ENCODE measurements at places on chromosomes 5 and 9.

GRCh38 chr5:58133631-58134296 is 326.1 kb downstream of the PLK2 start:
- no peak for DNase-seq

GRCh38 chr5:180171568-180172094 is 37.4 kb downstream of the RASGEF1C start:
- no peak for DNase-seq

DNA sequence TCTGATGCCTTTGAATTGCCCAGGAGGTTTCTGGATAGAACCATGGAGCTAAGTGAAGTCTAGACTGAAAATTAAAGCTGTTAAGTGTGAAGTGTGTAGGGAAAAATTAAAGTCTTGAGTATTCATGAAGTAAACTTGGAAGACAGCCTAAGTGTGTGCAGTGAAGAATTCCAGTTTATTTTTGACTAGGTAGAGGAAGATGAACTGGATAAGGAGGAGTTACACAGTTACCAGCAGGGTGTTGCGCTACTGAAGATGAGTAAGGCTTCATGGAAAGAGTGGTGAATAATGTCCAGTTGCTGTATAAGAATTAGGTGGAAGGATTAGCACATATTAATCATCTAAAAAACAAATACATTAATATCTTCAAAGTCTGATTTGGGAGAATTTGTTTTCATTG is 5.7 kb upstream of the CHD1 start:
- DNase-seq: no peak

GRCh38 chr9:129880654-129881546 is 45.6 kb downstream of the USP20 start:
- DNase-seq: no peak

- DNase-seq: no peak
Measured at GRCh38 chr5:132830436-132831094, at the start of gene SHROOM1. Gene SHROOM1, minus strand, starts transcription at chr5:132830647. Its CDS starts 4,507 bp downstream, at chr5:132826140.

- DNase-seq: no peak
Measured at GRCh38 chr9:74824654-74825053, 63.1 kb downstream of the TRPM6 start.

DNA sequence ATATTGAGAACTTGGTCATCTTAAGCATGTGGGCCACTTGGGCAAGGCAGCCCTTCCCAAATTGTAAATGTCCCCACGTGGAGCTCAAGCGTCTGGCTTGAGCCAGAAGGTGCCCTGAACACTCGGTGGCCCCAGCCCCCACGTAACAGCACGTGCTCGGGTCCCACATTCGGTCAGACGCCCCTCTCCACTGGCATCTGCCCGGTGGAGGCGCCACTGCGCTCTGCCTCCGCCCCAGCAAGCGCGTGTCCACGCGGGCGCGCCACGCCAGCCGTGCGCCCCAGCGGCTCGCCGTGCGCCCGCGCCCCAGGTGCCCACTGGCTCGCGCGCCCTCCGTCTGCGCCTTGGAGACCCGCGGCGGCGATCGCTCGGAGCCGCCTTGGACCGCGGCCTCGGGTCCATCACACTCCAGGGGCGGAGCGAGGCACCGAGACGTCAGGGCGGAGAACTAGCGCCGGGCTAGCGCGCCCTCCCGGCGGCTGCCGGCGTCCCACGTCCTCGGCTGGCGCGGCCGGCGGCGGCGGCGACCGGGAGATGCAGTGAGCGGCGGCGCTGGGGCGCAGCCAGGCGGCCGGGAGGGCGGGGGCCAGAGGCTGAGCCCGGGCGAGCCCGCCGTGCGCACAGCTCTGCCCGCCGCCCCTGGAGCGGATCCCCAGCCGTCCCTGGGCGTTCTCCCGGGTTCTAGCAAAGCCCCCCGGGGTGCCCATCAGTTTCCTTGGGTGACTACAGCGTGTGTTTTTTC is at the start of gene PALM2AKAP2:
Gene PALM2AKAP2, plus strand, starts transcription at position 488 of the 742 bp plus-strand sequence. CDS start 291 bp downstream, outside the sequence.
- DNase-seq: no peak

GRCh38 chr5:116361171-116361967 is 213.3 kb downstream of the SEMA6A start:
- DNase-seq: no peak

GRCh38 chr9:76465442-76466298 is 6.7 kb downstream of the GCNT1 start:
- no peak for DNase-seq

DNA sequence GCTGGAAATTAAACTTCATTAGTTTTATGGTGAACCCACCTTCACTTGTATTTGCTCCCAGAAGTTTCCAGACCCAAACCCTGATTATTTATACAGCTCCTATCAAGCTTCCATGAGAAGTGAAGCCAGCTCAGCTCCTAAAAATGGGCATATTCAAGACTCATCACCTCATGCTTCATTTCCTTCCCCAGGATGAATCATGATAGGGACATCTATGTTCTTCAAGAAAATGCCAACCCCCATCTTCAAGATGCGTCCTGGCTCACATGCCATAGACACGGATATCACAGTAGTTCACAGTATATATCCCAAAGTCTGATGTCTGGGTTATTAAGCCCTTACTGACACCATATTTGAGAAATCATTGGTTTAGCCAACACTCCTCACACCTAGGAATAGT is 217.6 kb downstream of the NPR3 start:
- DNase-seq: no peak

GRCh38 chr5:161744276-161744675 is 58.8 kb downstream of the GABRA6 start:
- DNase-seq: no peak

DNA sequence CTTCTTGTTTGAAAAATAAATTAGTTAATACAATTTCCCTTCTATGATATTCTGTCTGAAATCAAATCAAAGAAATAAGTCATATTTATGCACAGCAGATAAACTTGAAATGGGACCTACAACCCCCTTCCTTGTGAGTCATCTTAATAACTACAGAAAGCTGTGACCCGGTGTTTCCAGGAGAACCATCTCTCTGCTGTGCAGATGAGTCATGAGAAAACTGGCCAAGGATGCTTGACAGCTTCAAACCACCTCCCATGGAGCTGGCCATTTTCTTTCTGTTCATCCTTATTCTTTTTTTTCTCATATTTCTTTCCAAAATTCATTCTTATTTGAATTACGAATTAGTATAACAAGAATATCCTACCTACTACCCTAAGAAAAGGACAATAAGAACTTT is 43.4 kb upstream of the NR4A3 start:
- DNase-seq: no peak

DNA sequence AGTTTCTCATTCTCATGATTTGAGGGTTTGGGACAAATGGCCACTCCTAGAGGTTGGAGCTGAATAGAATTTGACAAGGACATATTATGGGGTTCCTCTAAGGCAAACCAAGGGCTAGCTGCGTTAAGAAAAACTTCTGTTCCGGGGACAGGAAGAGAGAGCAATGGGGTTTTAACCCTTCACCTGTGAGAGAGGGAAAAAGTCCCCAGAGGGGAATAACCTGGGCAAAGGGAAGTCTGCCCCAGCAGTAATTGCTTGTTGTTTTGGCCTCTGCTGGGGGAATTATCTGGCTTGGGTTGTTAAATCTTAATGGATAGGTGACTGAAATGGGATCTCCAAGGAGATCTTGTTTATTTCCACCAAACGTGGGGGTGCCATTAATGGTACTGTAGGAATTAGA is 110.1 kb upstream of the MOCS2 start:
- no peak for DNase-seq

DNA sequence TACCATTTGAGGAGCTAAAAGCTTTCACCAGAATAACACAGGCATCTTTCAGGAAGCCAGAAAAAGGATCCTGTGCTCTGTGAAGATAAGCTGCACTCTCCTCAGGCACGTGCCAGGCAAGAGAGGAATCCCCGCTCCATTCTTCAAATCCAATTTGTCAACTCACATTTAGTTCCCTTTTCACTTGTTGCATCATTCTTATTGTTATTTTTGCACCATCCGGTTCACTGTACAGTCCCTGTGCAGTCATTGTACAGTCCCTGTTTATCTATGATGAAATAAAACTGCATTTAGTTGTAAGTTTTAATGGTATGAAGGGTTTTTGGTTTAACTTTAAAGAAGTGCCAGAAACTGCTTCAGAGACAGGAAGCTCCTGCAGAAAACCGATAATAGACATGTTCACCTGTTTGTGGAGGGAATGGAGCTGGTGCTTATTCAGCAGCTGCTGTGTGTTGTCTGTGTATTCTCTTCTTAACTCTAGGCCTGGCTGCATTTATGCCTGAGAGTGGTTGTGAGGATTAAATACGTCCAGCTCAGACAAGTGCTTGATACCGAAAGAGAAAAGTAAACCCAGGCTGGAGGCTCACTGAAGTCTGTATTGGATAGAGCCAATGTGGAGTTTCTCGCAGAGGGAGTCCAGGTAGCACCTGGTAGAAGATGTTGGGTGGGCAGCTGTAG is 22.4 kb downstream of the IFNW1 start:
- DNase-seq: no peak

- no peak for DNase-seq
Measured at GRCh38 chr9:36813154-36813553, 220.9 kb downstream of the PAX5 start.

GRCh38 chr9:18350995-18351595 is 122.9 kb upstream of the ADAMTSL1 start:
- DNase-seq: no peak

DNA sequence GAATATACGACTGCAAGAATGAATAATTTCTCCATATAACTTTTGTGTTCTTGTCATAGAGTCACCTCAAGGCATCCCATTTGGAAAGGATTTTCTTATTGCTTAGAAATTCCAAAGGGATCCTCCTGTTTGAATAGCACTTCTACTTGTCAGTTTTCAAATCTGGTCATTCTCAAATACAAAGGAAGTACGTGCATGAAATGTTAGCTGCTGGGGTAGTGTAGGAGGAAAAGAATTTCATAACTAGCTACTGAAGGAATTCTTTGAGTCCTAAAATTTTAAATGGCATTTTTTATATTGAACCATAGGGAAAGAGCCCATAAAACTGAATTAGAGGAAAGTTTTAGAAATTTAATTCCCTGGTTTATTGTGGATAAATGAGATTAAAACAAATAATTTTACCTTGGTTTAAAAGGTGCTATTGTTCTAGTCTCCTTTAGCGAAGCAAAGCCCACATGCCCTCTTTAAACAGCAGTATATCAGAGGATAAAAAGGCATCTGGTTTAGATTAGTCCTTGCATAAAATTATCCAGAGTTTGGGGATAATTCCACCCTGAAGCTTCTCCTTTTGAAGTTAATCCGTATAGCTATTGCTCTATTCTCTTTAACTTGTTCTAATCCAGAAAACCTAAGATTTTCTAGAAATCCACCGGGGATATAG is 2.0 kb upstream of the MPDZ start:
- DNase-seq: no peak

- no peak for DNase-seq
Measured at GRCh38 chr5:180648658-180649296, 623 bp downstream of the FLT4 start.

GRCh38 chr9:106038266-106039001 is 344.1 kb downstream of the TMEM38B start:
- DNase-seq: no peak

DNA sequence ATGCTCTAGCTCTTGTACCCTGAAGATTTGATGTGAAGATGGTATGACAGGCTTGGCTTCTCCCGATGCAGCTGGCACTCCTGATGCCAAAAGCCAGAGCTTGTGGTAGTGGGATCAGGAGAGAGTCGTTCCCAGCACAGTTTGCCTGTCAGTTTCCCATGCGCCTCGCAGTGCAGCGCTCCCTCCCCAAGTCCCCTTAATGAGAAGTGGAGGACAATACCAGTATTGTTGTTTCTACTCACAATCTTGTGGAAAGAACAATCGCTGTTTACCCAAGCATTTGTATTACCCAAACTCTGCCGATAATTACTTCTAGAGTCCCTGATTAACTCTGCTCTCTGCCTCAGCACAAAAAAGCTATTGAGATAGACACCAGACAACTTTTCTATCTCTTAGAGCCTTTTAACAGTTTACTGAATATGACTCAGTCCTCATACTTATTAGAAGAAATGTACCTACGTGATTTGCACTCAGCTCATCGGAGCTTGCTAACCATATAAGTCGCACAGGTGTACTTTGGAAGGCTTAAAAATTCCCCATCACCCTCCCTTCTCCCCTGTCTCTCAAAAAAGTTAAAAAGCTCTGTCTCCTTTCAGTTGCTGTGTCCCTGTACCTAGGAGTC is 283.2 kb upstream of the TMEM161B start:
- no peak for DNase-seq

DNA sequence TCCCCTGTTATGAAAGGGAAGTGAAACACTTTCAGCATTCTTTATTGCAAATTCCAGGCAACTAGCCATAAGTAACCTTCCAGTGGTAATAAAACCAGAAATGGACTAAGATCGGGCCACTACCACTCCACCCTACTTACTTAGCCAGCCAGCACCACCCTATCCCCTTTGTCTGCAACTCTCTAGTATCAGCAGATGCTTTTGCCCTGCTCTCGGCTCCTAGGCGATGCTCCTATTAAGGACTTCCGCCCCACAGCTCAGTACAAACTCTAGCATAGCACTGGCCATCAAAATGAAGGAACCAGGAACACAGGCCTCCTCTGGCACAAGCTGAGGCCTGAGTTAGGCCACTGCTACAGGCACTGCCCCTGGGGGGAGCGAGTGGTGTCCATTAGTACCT is 81.2 kb downstream of the GLDC start:
- no peak for DNase-seq

DNA sequence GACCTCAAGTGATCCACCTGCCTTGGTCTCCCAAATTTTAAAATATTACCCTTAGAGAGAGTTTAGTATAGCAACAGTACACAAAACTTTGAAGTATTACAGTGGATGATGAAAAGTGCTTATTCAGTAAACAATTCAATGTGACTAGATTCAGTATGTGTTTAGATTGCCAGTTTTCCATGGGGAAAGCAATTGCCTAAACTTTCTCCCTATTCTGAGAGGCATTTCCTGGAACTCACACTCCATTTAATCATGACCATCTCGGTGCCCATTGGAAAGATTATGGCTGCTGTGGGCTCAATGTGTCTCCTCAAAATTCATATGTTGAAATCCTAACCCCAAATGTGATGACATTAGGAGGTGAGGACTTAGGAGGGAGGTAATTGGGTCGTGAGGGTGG is 38.9 kb upstream of the MYO10 start:
- DNase-seq: no peak

- no peak for DNase-seq
Measured at GRCh38 chr5:135246605-135246922, 152.5 kb downstream of the MACROH2A1 start.

GRCh38 chr9:122329597-122329996 is 41.2 kb upstream of the PTGS1 start:
- DNase-seq: no peak

DNA sequence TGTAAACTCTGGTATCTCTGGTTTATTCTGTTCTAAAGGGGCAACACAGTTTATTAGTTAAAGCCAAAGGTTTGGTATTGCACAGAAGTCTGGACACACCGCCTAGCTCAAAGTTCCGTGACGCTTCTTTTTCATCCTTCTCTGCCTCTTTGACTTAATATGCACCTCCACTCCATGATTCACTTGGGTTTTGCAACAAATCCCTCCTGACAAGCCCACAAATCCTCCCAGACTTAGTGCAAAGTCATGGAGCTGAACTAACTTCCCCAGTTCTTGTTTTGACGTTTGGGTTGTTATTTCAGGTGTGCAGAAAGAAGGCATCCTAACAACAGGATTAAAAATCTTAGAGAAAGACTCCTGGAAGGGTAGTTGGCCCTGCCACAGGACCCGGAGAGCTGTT is 441.6 kb upstream of the DMAC1 start:
- no peak for DNase-seq

GRCh38 chr9:20742833-20743232 is 58.8 kb downstream of the FOCAD start:
- DNase-seq: no peak
